NCI-H526 treated with DMSO at 0.1 percent for 48 hours (cell line): ENCODE measurements at places on chromosomes 3 and 15.
A peak's percentile ranks its signal among the peaks of the same experiment; 100 is the strongest.

DNA sequence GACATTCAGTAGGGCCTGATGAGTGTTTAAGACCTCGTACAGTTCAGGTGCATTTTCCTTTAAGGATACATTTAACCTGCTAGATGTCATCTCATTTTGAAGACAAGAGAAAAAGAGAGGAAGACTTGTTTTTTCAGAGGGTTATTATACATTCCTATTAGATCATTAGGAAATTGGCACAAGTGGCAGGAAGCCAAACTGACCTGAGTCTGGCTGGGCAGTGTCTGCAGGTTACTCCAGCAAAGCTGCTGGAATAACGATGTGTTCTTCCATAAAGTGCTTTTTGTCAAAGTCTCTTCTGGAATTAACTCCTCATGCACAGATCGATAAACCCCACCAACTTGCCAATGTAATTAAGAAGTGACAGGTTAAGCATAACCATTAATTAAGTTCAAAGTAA, 396.4 kb upstream of the TPRG1 start:
- no peak for DNase-seq

- DNase-seq, result no peak
Measured at GRCh38 chr15:101185336-101185735, 66.5 kb downstream of the CHSY1 start.

DNA sequence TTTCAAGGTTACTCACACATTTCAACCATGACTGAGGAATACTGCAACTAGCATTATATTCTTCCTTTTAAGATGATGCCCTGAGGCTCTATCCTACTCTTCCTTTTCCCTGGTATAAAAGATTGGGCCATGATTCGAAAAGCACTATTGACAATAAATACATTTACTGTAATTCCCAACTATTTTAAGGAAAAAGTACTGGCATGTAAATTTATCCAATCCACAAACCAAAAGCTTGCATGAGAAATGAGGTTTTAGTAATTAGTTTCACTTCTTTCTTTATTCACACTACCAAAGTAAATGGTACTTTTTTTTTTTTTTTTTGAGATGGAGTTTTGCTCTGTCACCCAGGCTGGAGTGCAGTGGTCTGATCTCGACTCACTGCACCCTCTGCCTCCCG, 310.2 kb downstream of the LRRC3B start:
- no peak for DNase-seq

DNA sequence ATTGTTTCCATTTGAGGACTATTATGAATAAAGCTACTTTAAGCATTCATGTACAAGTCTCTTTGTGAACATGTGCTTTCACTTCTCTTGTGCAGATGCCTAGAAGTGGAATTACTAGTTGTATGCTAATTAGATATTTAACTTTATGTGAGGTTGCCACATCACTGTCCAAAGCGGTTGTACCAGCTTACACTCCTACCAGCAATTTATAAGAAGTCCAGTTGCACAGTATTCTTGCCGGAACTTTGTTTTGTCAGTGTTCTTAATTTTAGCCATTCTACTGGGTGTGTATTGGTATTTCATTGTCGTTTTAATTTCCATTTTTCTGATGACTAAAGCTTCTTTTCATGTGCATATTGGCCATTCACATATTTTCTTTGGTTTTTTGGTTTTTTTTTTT, 29.1 kb downstream of the SEMA3G start:
- no peak for DNase-seq

DNA sequence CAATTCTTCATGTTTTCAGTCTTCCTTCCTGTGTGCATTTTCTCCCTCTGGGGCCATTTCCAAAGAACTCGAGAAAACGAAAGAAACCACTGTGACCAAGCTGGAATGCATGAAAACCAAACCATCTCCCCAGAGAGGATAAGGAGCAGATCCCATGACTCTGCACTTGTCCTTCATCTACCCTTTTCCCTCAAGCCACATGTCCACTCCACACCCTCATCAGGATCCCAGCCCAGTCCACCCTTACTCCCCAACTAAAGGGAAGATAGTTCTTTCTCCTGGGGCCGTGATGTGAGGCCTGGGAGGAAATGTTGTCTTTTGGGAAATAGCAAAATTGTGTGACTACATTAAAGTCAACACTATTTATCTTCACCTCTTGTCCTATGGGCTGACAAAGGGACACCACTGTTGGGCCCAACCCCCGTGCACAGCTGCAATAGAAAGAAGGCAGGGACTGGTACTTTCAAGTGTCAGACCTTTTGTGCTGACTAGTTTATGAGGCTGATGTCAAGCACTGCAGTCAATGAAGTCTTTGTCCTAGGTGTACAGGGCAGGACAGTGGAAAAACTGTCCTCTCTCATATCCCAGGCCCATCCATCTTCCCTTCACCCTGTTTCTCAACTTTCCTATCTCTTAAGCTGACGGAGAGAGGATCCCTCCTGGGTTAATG, 487.1 kb upstream of the NR2F2 start:
- DNase-seq, result no peak

- DNase-seq, result no peak
Measured at GRCh38 chr3:127180859-127181258, 12.1 kb upstream of the PRR23E start.

GRCh38 chr3:46866720-46867549, 3.7 kb upstream of the MYL3 start:
- DNase-seq, result no peak

DNA sequence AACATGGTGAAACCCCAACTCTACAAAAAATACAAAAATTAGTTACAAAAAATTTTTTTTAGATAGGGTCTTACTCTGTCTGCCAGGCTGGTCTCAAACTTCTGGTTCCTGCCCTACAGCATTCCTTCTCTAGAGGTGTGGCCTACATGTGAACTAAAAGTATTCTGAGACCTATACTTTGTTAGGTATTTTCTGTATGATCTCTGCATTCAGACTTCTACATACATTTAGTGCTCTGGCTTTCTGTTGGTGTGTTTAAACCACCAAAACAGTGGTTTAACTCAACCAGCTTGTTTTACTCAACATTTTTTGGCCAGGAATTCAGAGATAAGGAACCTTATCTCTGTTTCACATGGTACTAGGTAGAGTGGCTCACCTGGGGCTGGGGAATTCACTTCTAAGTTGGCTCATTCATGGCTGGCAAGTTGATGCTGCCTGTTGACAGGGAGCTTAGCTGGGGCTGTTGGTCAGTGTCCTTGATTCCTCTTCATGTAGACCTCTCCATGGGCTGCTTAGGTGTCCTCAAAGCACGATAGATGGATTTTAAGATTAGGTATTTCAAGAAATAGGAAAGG, 41.4 kb upstream of the BSN start:
- DNase-seq, result no peak

DNA sequence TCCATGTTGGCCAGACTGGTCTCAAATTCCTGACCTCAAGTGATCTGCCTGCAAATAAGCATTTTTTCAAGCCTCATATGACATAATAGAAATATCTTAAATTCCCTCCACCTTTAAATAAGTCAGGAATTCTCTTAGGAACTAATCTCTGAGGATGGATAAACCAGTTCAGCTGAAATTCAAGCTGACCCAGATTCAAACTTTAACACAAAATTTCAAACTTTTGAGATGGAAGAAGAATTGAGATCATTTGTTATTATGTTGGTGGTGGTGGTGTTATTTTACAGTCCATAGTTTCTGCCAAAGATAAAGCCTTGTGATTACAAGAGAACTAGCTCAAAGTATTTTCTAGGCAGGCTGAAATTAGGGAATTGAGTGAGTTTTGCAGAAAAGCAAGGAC, 85.5 kb downstream of the SSR3 start:
- no peak for DNase-seq

- DNase-seq, result no peak
Measured at GRCh38 chr15:52800828-52801747, 11.0 kb upstream of the ONECUT1 start.

GRCh38 chr15:98996169-98996568, 11.4 kb downstream of the PGPEP1L start:
- DNase-seq, result no peak

GRCh38 chr3:123478314-123478713, 29.4 kb upstream of the ADCY5 start:
- DNase-seq, result no peak

DNA sequence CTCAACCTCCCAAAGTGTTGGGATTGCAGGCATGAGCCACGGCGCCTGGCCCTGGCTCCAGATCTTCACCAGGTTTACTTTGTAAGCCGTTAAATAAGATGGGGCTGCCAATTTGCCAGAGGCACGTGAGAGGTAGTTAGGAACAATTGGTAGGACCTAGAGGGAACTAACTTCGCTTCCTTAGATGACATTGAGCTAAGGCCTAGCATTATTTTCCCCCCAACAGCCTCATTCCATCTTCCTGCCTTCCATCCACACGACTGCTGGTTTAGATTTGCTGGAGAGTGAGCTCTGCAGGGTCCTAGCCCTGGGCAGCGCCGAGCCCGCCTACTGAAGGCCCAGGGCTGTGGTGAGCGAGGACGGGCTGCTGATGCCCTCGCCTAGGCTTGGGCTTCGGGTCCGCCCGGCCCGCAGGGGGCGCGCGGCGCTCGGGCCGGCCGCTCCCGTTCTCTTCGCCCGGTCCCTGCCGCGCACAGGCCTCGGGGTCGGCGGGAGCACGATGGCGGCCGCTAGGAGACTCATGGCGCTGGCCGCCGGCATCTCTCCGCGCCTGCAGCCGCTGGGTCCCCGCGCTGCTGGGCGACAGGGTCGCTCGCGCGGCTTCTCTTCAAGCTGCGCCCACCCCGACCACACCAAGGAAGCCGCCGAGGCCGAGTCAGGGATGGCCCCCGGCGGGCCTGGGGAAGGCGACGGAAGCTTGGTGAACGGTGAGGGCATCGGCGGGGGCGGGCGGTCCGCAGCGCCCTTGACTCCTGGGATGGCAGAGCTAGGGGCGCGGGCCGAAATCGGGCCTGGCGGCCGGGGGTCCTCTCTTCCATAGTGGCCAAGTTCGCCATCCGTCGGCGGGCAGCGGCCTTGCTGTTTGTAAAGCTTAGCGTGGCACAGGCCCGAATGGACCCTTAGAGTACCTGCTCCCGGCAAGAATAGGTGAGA, 21.9 kb downstream of the DHX30 start:
- DNase-seq, result peak; percentile 62

DNA sequence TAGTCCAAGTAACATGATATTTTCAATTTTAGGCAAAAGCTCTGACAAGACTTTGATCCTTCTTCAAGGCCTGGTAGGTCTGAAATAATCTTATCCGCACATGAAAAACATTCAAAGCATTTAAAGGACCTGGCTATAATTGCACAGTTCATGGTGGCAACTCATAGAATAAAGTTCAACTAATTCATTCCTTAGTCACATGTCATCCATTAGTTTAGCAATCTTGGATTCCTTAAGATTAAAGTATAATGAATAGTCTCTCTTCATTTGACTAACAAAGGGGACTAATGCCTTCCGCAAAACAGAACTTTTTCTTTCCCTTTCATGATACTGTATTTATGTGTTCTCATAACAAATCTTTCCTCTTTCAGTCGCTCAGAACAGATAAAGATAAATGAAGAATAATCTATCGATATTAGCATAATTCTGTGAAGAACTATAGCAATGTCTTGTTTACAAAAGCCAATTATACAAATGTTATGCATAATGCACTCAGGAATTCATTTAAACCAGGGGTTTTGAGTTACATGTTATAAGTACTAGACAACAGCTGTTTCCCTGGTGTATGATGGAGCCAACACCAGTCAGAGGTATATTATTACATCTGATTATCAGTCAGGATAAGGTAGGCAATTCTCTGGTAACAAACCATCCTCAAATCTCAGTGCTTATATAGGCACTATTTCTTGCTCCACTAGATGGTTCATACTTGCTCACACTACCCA, 172.5 kb downstream of the POTEB3 start:
- no peak for DNase-seq
